ENCODE measurements at places on chromosomes 13 and 19. TPM values are rescaled to one million over a fixed set of nuclear protein-coding genes. Genes with fewer than 3 reads are reported as not detected.
A peak's percentile ranks its signal among the peaks of the same experiment; 100 is the strongest.

DNA sequence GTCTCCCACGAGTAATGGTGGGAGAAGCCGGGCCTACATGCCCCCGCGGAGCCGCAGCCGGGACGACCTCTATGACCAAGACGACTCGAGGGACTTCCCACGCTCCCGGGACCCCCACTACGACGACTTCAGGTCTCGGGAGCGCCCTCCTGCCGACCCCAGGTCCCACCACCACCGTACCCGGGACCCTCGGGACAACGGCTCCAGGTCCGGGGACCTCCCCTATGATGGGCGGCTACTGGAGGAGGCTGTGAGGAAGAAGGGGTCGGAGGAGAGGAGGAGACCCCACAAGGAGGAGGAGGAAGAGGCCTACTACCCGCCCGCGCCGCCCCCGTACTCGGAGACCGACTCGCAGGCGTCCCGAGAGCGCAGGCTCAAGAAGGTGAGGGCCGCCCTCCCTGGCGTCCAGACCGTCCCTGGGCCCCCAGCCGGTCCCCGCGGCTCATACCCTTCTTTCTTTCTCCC, 1.4 kb upstream of the USF2 start:
- DNase-seq: no peak

DNA sequence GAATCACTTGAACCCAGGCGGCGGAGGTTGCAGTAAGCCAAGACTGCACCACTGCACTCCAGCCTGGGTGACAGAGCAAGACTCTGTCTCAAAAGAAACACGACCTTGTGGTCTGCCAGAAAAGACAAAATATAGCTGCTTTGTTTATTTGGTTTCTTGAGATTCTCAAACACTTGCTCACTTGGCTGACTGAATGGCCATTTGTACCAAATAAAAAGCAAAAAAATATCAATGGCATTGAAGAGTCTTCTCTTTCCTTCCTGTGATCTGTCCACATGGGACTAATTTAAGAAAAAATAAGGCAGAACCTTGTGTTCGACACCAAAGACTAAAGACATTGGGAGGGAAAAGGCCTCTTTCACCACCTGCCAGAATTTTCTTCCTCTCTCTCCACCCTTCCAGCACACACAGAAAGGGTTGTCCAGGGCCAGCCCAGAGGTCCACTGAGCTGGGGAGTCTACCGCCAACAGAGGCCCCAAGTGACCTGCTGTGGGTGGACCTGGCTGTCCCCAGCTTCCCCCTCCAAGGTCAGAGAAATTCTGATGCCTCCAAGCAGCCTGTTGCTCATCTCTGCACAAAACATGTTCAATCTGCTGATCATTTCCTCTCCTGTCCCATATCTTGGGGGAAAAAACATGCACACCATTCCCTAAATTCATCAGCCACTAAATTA, 5.9 kb downstream of the BRME1 start:
- DNase-seq: no peak

DNA sequence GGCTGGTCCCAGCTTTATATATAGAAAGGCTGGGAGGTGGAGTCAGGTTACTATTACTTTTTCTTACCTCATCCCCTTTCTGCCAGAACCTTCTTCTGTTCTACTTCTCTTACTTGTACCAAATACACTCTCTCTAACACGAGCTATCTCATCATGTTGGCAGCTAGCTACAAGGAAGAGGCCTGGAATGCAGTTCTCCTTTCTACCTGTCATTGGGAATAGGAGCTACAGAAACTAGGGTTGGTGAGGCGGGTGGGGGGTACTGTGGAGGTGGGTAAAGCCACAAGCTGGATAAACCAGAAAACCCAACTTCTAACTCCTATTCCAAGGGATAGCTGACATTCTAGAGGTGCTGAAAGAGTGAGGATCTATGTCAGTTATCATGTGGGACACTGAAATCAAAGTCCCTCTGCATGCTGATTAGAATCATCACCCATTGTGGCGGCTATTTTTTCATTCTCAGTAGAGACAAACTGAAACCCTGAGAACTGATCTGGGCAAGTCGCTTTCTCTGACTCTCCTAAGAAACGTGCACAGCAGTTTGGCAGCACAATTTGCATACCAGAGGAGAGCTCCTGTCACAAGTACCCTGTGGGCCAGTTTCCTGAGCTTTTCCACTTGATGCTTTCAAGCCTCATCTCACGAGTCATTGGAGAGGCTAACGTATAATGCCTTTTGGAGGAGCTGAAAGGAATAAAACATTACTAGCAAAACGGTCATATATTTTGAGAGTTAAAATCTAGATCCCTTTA, 358.1 kb downstream of the ENOX1 start:
- peak; percentile 19 for DNase-seq

GRCh38 chr19:8552810-8553209, 24.4 kb downstream of the MYO1F start:
- DNase-seq: peak; percentile 19

GRCh38 chr19:11887234-11887610, 360 bp upstream of the ZNF69 start:
- no peak for DNase-seq

DNA sequence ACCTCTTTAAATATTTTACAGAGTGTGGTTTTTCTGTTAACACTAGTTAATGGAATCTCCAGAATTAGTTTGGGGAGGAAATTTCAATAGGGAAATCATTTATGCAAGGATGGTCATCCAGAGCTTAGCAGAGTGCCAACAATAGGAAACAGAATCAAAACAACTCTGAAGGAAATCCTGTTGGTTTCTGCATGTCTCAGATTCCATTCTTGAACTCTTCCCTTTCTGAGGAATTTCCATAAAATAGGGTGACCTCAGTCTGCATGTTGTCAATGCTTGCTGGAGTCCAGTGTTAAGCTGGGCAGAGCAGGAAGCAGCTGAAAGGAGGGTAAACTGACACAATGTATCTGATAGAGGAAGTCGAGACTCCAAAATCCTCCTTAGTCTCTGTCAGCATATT, 16.9 kb downstream of the CBY2 start:
- DNase-seq: peak; percentile 11

GRCh38 chr19:34274284-34274826, 20.0 kb downstream of the GARRE1 start:
- DNase-seq: no peak

- no peak for DNase-seq
These were observed 6.1 kb upstream of the ECH1 start for GRCh38 chr19:38837656-38838121.

GRCh38 chr13:113968463-113969310, 5.2 kb downstream of the C13orf46 start:
- no peak for DNase-seq

DNA sequence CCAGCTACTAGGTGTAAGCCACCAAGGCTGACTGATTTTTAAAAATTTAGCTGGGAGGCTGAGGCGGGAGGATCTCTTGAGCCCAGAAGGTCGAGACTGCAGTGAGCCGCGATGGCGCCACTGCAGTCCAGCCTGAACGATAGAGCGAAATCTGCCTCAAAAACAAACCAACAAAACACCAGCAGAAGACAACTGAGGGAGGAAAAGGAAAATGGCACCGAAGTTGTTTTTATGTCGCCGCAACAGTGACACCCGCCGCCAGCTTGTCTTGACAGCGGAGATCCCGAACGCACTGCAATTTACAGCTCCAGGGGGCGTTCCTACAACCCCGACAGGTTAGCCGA, 298 bp upstream of the FAM98C start:
- DNase-seq: no peak

DNA sequence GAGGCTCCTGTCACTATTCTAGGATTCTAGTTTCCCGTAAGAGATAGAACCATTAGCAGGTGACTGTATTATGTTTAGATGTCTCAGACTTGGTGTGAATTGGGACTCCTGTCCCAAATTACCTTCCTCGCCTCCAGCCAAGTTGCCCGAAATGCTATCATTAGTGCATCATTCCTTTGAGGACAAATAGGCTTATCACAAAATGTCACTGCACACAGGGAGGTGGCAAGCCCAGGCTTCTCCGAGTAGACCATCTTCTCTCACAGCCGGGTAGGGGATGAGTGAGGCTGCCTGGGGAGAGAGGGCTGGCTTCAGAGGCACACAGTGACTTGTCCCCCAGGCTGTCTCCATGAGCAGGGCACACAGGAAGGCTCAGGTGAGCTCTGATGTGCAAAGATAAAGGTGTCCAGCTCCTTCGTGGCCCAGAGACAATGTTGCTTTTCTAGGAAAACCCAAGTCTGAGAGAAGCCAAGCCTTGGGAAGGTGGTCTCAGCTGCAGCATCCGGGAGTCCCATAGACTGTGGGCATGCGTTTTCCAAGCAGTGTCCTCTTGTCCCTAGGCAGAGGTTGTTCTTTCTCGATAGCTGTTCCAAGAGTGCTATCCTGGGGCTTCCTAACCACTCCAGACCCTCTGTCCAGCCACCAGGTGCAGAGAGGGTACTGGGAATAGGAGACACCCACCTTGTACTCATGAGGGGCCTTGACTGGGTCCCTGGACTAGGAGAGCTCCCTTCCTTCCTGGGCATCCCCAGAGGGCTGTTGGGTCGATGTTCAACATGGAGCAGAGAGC, 163.1 kb upstream of the TSHZ3 start:
- no peak for DNase-seq

DNA sequence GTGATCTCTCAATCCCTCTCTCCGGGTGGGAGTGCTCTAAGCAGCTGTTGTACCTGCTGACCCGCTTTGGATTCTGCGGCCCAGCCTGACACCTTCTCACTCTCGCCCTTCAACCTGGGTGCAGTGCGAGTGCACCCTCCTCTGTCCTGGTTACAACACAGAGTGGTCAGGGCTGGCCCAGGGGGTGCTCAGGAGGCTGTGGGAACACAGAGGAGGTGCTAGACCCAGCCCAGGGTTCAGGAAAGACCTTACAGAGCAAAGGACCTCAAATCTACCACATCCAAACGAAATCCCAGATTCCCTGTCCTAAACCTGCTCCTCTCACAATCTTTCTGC, 23.7 kb downstream of the ZNF175 start:
- DNase-seq: no peak

- no peak for DNase-seq
These were observed 9.4 kb downstream of the ITPKC start for GRCh38 chr19:40726279-40726678.

DNA sequence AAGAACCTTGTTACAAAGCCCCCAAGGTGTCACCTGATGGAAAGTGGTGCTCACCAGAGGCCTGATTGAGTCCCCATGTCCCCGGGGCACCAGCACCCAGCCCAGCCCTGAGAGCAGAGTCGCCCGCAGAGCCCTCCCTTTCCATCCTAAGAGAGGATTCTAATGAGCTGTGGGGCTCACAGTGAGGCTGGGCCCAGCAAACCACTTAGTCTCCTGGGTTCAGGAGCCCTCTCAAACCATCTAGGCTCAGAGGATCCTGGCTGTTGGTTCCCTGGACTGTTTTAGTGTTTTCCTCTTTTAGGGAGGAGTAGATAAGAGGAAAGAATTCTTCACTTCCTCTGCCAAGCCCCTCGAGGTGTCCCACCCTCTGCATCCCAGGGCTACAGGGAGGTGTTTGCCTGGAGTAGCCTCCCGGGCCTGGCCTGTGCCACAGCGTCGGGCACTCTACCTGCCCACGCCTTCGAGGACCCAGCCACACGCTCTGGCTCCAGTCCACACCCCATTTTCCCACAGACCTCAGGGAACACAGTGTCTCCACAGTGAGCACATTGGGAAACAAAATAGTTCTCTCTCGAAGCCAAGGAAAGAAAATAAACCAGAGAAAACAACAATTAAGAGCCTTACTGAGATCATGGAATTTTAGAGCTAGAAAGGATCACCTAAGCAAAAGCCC, 34.4 kb downstream of the DHRS12 start:
- DNase-seq: no peak

GRCh38 chr13:111947026-111947810, 119.7 kb upstream of the SOX1 start:
- DNase-seq: no peak

- no peak for DNase-seq
These were observed 137.5 kb downstream of the SIPA1L3 start for GRCh38 chr19:38044267-38045111.

GRCh38 chr13:31814536-31814935, 75.2 kb downstream of the RXFP2 start:
- DNase-seq: no peak

GRCh38 chr13:43102304-43102703, 78.9 kb downstream of the DNAJC15 start:
- no peak for DNase-seq

- DNase-seq: peak; percentile 19
These were observed 4.9 kb downstream of the PTGER1 start for GRCh38 chr19:14470031-14470876.

GRCh38 chr13:19573120-19573716, 11.9 kb upstream of the TPTE2 start:
- no peak for DNase-seq

DNA sequence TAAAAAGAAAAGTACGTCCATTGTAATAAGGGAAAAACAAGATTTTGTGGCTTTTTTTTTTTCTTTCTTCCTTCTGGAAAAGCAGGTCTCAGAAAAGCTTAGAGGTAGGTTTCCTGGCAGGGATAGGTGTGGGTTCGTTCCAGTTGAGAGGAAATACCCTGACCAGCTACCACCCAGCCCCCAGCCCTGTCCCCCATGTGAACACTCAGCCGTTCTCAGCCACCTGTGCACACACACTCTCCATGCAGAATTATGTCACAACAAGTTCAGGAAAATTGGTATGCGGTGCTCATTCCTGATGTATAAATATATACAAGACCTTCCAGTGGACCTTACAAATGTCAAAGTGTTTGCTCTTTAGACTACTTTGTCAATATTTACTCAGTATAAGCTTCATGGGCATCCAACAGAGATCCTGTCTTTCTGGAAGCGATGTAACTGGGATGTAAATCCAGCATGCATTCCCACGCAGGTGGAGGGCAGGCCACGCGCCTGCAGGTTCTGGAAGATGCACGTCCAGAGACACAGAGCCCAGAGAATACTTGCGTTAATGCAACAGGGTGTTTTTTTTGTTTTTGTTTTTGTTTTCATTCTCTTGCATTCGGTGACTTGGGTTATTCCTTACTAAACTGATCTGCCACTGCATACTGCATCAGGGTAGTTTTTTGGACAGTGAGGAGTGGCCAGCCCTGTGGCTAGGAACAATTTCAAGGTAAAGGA, 68.8 kb downstream of the TSHZ3 start:
- DNase-seq: no peak

The ADGRE3 gene
- 2.1 TPM for total RNA-seq

The CBLC gene
- 5.5 TPM for total RNA-seq

The KANK3 gene
- total RNA-seq: 42.3 TPM

The NALCN gene
- total RNA-seq: 0.64 TPM

The RCBTB1 gene
- total RNA-seq: 25.4 TPM

The SGCG gene
- total RNA-seq: 5.5 TPM

The RGL3 gene
- total RNA-seq: 35.2 TPM

The F7 gene
- 0.21 TPM for total RNA-seq

The MIA gene
- 3.2 TPM for total RNA-seq

The BCAM gene
- total RNA-seq: 168 TPM

The IGFL1 gene
- not detected for total RNA-seq

All from lung (tissue), 17 donors.